Activated naive CD8-positive, alpha-beta T cell treated with anti-CD3 and anti-CD28 coated beads for 36 hours (primary cell): ENCODE measurements at places on chromosomes 3 and 15.
A peak's percentile ranks its signal among the peaks of the same experiment; 100 is the strongest.

- no peak overlapping the region for H3K4me3 ChIP-seq
- H3K4me1 ChIP-seq, result peaks cover 5% of the 10 kb centered on the region
- no peak overlapping the region for H3K27ac ChIP-seq
- H3K27me3 ChIP-seq, result no peaks in the 10 kb centered on the region
- DNase-seq, result no peak
Observed at GRCh38 chr3:136070953-136071949, 105.7 kb downstream of the PPP2R3A start.

DNA sequence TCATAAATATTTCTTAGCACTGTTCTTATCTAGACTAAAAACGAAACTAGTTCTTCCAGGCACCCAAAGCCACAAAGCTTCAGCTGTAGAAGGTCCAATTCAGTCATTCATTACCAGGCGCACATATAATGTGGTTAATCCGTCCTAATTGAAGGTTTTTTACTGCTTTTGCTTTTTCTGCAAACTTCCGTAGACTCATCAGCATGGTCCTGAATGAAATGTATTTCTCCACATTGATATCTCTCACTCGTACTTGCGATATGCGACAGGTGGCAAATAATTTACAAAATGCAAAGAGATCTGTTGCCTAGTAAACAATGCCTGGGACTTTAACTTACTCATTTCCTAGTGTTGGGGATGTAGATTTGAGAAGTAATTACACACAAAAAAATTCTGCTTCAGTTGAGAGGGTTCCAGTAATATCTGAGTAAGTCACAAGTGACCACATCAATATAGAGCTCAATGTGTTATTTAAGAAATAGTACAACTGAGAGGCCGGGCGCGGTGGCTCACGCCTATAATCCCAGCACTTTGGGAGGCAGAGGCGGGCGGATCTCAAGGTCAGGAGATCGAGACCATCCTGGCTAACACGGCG is 75.0 kb upstream of the MBNL1 start:
- H3K36me3 ChIP-seq, result peaks cover 3% of the 10 kb centered on the region
- H3K27me3 ChIP-seq, result no peaks in the 10 kb centered on the region
- H3K4me3 ChIP-seq, result peak overlapping the region; percentile 63
- H3K4me1 ChIP-seq, result peaks cover 75% of the 10 kb centered on the region
- no peak for DNase-seq

GRCh38 chr3:40584625-40585189 is 59.9 kb downstream of the ZNF621 start:
- peak; percentile 71 for DNase-seq
- peaks cover 2% of the 10 kb centered on the region for H3K4me1 ChIP-seq
- no peak overlapping the region for H3K4me3 ChIP-seq
- peaks cover 12% of the 10 kb centered on the region for H3K27me3 ChIP-seq
- no peak overlapping the region for H3K27ac ChIP-seq

DNA sequence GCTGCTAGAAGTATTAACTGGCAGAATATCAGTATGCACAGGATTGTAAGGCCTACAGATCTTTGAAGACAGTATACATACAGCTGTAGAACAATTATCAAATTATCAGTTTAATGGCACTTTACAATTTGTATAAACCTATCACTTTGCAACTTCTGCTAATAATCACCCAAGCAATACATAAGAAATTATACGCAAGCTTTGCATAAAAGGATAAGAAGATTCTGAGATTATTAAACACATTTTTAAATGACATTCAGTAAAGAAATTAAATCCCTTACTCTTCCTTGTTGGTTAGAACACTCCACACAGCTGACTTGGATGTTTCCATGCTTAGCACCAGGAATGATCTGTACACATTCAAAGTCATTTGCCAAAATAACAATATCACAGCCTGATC is 46.8 kb downstream of the DMXL2 start:
- H3K4me3 ChIP-seq, result no peak overlapping the region
- H3K27me3 ChIP-seq, result no peaks in the 10 kb centered on the region
- no peak overlapping the region for H3K27ac ChIP-seq
- DNase-seq, result no peak

GRCh38 chr3:25894101-25894500 is 104.2 kb downstream of the OXSM start:
- H3K4me3 ChIP-seq, result no peak overlapping the region
- H3K4me1 ChIP-seq, result no peaks in the 10 kb centered on the region
- no peaks in the 10 kb centered on the region for H3K36me3 ChIP-seq
- no peaks in the 10 kb centered on the region for H3K27me3 ChIP-seq

DNA sequence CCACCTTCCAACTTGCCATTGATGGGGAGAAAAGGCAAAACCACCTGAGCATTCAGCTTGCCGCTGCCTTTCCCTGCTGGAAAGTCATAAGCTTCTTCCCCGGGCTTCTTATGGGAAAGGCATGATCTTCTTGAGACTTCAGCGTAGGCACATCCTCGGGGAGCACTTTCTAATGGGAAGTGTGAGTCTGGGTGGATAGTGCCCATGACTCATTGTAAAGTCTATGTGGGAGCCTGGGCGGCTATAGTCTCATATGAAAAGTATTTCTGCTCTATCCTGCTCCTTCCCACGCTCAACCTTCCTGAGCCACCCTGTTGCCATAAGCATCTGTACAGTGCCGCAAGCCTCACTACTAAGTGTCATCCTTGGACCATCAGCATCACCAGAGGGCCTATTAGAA is 309.9 kb upstream of the THBS1 start:
- H3K27ac ChIP-seq, result no peak overlapping the region
- H3K4me3 ChIP-seq, result no peak overlapping the region
- no peaks in the 10 kb centered on the region for H3K36me3 ChIP-seq
- no peaks in the 10 kb centered on the region for H3K4me1 ChIP-seq
- peaks cover 12% of the 10 kb centered on the region for H3K27me3 ChIP-seq

DNA sequence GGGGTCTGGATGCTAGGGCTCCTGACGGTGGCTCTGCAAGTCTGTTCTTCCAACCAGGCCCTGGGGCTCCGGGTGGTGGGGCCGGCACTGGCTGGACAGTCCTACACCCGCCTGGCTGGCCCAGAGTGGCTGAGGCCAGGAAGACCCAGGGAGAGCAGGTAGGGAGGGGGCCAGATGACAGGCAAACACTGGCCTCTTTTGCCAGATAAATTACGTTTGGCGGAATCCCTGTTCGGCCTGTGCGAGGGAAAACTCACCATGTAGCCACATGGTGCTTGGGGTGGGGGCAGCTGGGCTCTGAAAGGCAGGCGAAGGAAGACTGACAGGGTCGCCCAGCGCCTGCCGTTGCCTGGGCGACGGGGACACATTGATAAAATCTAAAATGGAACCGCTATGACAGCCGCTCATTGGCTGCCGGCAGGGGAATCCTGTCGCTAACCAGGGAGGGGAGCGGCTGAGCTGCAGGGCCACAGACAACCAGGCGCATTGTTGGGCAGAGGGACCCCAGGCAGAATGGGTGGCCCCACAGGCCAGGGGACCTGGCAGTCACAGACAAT is 30.4 kb downstream of the IQSEC1 start:
- H3K36me3 ChIP-seq, result no peaks in the 10 kb centered on the region
- no peaks in the 10 kb centered on the region for H3K27me3 ChIP-seq
- H3K27ac ChIP-seq, result no peak overlapping the region
- no peak overlapping the region for H3K4me3 ChIP-seq
- DNase-seq, result no peak

DNA sequence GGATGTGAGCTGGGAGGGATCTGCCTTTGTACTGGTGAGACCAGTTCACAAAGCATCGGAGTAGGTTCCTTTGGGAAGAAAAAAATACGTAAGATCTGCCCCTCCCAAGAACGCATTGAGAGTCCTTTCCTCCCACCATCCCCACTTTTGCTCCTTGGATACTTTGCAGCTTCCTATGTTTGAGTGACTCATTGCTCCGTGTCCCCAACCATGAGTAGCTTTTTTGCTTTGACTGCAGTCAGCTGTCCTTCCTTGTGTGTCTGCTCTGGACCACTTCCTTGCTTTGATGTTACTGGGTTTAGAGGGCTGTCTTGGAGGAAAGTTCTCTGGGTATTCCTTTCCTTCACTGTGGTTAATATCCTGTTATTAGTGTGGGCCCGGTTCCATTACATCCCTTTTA is 43.2 kb upstream of the PTPN23 start:
- no peak overlapping the region for H3K27ac ChIP-seq
- no peak overlapping the region for H3K4me3 ChIP-seq
- DNase-seq, result no peak
- H3K4me1 ChIP-seq, result no peaks in the 10 kb centered on the region
- no peaks in the 10 kb centered on the region for H3K27me3 ChIP-seq

DNA sequence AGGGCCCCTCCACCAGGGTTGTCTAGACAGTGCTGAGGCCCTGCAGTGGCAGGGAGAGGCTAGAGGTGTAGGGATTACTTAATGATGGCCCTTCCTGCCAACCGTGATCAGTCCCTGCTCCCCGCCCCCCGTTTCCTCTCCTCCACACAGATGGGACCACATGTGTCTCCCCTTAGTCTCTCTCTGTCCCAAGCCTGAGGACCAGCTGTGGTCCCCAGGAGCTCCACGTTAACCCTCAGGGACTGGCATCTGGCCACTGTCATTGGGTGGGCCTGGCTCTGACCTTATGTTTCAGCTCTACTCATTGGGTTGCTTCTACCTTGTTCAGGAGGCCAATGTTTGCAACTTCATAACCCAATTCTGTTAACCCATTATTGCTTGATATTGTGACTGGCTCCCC is 6.0 kb upstream of the ALPK3 start:
- peaks cover 5% of the 10 kb centered on the region for H3K27me3 ChIP-seq
- peaks cover 1% of the 10 kb centered on the region for H3K36me3 ChIP-seq
- no peak overlapping the region for H3K27ac ChIP-seq
- no peaks in the 10 kb centered on the region for H3K4me1 ChIP-seq

DNA sequence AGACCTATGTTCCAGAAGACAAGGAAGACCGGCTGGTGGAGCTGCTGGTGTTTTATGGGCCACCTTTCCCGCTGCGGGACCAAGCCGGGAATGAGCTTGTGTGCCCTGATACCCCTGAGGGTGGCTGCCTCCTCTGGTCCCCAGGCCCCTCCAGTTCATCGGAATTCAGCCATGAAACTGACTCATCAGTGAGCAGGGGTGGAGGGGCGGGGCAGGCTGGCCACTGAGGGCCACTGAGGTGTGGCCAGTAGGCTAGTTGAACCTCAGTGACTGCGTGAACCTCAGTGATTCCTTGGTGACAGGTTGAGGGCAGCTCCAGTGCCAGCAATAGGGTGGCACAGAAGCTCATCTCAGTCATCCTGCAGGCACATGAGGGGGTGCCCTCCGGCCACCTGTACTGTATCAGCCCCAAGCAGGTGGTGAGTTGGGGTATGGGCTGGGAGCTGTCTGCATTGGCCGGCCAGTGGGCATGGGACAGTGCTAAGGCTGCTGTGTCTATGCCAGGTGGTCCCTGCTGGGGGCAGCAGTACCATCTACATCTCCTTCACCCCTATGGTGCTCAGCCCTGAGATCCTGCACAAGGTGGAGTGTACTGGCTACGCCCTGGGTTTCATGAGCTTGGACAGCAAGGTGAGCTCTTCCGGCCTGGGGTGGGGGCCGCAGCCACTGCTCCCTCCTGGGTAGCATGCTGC is 20.3 kb downstream of the ACAA1 start:
- H3K27me3 ChIP-seq, result no peaks in the 10 kb centered on the region
- H3K27ac ChIP-seq, result no peak overlapping the region
- H3K4me3 ChIP-seq, result no peak overlapping the region
- DNase-seq, result no peak
- H3K36me3 ChIP-seq, result peaks cover 2% of the 10 kb centered on the region

DNA sequence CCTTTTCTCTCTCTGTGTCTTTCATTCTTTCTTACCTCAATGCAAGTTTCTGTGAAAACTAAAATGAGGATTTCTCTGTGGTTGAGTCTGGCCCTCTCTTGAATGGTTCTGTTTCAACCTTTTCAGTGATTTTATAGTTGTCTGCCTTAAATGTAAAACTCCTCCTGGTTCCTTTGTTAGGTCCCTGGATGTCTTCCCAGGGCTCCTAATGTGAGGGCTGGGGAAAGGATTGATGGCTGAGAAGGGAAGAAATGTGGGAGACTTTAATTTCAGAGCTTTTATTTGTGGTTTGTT is 90.6 kb upstream of the GRM7 start:
- no peak for DNase-seq
- H3K4me1 ChIP-seq, result no peaks in the 10 kb centered on the region
- no peaks in the 10 kb centered on the region for H3K27me3 ChIP-seq
- no peak overlapping the region for H3K4me3 ChIP-seq
- H3K27ac ChIP-seq, result no peak overlapping the region

DNA sequence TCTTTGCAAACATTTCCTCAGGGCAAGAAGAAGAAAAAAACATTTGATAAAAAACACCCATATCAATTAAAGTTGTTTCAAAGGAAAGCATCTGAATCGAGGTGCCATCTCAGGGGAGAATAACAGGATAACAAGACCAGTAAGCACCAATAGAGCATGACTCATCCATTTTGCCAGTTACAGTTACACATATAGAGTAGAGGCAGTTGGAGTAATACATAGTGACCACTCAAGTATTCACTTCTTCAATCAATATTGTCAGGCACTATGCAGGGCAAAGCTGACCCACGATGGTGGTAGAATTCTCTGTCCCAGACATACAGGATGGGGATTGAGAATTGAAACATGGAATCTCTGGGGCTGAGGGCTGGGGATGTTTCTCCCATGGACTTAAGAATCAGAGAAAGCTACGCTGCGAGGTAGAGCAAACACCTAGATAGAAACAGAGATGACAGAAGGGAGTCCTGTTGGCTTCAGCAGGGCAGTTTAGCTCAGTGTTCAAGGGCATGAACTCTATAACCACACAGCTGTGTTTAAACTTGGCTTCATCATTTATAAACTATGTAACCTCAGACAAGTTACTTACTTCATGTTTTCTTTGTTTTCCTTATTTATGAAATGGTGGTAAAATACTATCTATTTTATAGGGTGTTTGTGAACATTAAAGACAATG is 186.4 kb upstream of the NANOGP8 start:
- H3K27me3 ChIP-seq, result no peaks in the 10 kb centered on the region
- H3K36me3 ChIP-seq, result peaks cover 2% of the 10 kb centered on the region
- no peak overlapping the region for H3K27ac ChIP-seq
- no peaks in the 10 kb centered on the region for H3K4me1 ChIP-seq
- no peak overlapping the region for H3K4me3 ChIP-seq

- H3K27me3 ChIP-seq, result peaks cover 16% of the 10 kb centered on the region
- no peak overlapping the region for H3K4me3 ChIP-seq
- H3K4me1 ChIP-seq, result no peaks in the 10 kb centered on the region
Observed at GRCh38 chr15:100694381-100695021, 92.1 kb downstream of the ASB7 start.

GRCh38 chr15:40217166-40217824 is 21.6 kb upstream of the PAK6 start:
- H3K36me3 ChIP-seq, result peaks cover 35% of the 10 kb centered on the region
- no peak overlapping the region for H3K4me3 ChIP-seq
- no peaks in the 10 kb centered on the region for H3K4me1 ChIP-seq
- no peaks in the 10 kb centered on the region for H3K27me3 ChIP-seq

DNA sequence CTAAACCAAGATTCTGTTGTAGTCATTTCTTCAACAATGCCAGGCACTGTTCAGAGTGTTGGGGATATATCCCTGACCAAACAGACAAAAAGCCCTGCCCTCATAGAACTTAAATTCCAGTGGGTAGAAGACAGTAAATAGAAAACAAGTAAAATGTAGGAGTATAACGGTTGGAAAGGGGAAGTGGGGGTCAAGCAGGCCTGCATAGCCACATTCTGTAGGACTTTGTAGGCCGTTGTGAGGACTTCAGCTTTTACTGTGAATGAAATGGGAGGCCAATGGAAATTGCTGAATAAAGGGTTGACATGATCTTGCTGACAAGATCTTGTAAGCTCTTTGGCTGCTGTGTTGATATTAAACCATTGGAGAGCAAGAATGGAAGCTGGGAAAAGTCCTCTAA is 1.8 kb downstream of the MRPS11 start:
- DNase-seq, result no peak
- no peak overlapping the region for H3K4me3 ChIP-seq
- H3K36me3 ChIP-seq, result peaks cover 13% of the 10 kb centered on the region
- H3K27me3 ChIP-seq, result no peaks in the 10 kb centered on the region
- H3K27ac ChIP-seq, result no peak overlapping the region
- peaks cover 23% of the 10 kb centered on the region for H3K4me1 ChIP-seq
